ENCODE measurements at places on chromosomes 11 and 22.

GRCh38 chr11:104146421-104146820, 17.5 kb downstream of the PDGFD start:
- no peaks in the 10 kb centered on the region for H3K4me1 ChIP-seq
- no peak overlapping the region for H3K4me3 ChIP-seq
- DNase-seq: no peak
- no peaks in the 10 kb centered on the region for H3K36me3 ChIP-seq

GRCh38 chr11:86863476-86863875, 63.1 kb downstream of the PRSS23 start:
- no peaks in the 10 kb centered on the region for H3K36me3 ChIP-seq
- no peak overlapping the region for H3K4me3 ChIP-seq
- H3K4me1 ChIP-seq: no peaks in the 10 kb centered on the region
- no peak overlapping the region for H3K27ac ChIP-seq

- peaks cover 2% of the 10 kb centered on the region for H3K27me3 ChIP-seq
- H3K27ac ChIP-seq: no peak overlapping the region
- no peaks in the 10 kb centered on the region for H3K36me3 ChIP-seq
- no peaks in the 10 kb centered on the region for H3K4me1 ChIP-seq
- DNase-seq: peak; percentile 35
Observed at GRCh38 chr11:131672191-131672590, 301.8 kb downstream of the NTM start.

DNA sequence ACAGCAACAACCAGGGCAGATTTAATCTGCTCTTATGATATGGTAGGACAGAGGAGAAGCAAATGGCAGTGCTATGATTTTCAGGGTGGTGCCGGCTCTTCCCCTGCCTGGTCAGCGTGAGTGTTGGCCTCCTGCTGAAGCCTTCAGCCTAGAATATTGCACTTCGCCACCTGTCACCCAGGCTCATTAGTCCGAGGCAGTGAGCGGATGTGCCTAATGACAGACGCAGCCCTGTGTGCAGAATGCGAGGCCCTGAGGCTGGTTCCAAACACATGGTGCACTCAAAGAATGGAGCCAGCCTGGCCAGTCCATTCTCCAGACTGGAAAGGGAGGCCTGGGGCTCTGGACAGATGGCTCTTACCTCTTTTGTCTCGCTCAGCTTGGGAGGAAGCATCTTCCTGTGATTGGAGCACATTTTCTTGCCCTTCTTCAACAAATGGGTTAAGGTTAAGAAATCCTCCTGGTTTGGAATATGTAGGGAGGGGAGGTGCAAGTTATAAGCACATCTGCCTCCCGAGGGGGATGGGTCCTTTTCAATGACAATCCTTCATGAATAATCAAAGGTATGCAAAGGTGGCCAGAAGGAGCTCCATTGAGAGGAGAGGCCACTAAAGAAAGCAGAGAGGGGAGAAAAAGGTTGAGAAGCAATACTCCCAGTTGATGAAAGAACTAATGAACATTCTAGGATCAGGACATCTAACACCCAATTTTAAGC, 39.7 kb upstream of the GALNT18 start:
- H3K4me1 ChIP-seq: no peaks in the 10 kb centered on the region
- H3K36me3 ChIP-seq: no peaks in the 10 kb centered on the region
- no peak overlapping the region for H3K27ac ChIP-seq

DNA sequence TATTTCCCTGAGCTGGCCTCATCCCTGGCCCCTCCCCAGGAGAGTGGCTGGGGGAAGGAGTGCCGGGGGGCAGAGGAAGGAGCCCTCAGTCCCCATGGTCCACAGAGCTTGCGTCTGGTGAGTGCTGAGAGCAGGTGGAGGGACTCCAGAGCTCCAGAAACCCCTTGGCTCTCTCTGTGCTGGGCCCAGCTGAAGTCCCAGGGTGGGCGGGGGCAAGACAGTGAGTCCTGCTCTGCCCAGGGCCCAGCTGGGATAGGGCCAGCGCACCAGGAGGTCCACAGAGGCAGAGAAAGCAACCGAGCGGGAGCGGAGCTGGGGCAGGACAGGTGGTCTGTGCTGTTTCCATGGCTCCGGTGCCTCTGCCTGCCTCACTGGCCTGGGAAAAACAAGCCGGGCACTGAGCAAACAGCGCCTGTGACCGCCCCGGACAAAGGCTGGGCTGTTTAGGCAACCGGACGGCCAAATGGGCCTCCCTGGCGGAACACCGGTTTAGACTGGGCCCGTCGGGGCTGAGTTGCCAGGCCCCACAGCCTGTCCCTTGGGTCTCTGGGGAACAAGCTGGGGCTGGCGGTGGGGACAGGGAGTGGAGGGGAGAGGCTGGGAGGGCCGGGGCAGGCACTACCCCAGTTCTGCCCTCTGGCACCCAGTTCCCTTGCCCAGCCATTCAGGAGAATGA, 34.1 kb upstream of the WNT7B start:
- no peaks in the 10 kb centered on the region for H3K27me3 ChIP-seq
- DNase-seq: peak; percentile 27
- peaks cover 50% of the 10 kb centered on the region for H3K4me1 ChIP-seq

- peaks cover 24% of the 10 kb centered on the region for H3K36me3 ChIP-seq
- H3K4me1 ChIP-seq: no peaks in the 10 kb centered on the region
- no peaks in the 10 kb centered on the region for H3K27me3 ChIP-seq
- H3K27ac ChIP-seq: peak overlapping the region; percentile 3
Observed at GRCh38 chr11:125987066-125987641, 41.3 kb downstream of the VSIG10L2 start.

DNA sequence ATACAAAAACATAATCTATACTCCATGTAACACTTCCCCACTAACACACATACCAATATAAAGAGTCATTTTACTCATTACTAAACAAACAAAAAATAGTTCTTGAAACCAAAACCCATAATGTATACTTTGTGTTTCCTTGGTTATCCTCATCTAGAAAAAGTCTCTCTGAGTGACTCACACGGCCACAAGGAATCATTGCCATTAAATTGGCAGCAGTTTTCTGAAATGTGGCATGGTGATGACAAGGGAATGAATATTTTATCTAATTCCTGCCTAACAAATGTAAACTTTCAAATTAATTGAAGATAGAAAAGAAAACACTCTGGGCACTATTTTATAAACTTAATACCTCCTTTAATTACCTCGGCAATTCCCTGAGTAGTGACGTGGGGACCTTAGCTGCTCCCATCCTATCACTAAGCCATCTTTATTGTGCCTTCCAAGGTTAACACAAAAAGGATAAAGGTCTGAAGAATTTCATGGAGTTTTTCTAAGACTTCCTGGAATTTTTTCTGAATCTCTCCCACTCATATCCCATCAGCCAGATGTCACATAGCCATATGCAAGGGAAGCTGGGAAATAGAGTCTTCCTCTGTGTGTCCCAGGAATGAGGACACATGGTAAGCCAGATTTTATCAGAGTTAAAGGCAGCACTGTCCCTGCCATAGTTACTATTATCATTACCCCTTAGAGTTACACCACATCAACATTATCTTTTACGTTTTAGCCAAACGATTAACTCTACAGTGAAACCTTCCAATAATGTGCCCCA, 857.2 kb upstream of the TENM4 start:
- no peaks in the 10 kb centered on the region for H3K4me1 ChIP-seq
- no peak for DNase-seq
- H3K27me3 ChIP-seq: no peaks in the 10 kb centered on the region
- no peaks in the 10 kb centered on the region for H3K36me3 ChIP-seq

DNA sequence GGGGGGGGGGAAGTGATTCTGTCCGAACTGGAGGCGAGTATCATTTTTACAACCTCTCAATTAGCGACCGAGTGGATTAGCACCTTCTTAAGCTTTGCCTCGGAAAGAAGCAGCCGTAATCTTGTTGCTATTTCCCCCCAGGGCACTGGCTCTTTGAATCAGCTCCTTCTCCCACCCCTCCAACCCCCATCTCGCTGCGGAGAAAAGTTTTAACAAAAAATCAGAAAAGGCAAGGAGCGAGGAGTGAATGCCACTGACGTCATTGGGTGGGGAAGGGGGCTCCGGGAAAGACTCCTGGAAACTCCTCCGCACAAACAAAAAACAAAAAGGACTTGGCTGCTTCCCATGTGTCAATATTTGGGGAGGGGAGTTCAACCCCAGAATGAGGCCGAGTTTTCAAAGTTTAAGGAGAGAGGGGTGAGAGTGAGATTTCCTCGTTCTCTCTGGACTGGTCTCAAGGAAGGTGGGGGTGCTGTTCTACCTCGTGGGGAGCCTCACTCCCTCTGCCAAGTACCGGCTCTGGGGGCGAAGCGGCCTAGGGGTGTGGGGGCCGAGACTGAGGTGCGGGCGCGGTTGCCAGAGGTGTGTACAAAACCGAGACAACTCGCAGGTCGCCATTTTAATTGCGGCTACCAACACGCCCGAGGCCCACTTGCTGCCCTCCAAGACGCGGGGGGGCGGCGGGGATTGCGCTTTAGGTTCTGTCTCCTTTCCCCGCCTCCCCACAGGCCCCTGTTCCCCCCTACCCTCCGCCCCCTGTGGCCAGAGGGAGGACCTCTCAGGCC, 2.5 kb upstream of the PAX6 start:
- H3K4me1 ChIP-seq: peaks cover 89% of the 10 kb centered on the region
- H3K27ac ChIP-seq: no peak overlapping the region
- no peak for DNase-seq
- no peaks in the 10 kb centered on the region for H3K36me3 ChIP-seq
- peaks cover 98% of the 10 kb centered on the region for H3K27me3 ChIP-seq

DNA sequence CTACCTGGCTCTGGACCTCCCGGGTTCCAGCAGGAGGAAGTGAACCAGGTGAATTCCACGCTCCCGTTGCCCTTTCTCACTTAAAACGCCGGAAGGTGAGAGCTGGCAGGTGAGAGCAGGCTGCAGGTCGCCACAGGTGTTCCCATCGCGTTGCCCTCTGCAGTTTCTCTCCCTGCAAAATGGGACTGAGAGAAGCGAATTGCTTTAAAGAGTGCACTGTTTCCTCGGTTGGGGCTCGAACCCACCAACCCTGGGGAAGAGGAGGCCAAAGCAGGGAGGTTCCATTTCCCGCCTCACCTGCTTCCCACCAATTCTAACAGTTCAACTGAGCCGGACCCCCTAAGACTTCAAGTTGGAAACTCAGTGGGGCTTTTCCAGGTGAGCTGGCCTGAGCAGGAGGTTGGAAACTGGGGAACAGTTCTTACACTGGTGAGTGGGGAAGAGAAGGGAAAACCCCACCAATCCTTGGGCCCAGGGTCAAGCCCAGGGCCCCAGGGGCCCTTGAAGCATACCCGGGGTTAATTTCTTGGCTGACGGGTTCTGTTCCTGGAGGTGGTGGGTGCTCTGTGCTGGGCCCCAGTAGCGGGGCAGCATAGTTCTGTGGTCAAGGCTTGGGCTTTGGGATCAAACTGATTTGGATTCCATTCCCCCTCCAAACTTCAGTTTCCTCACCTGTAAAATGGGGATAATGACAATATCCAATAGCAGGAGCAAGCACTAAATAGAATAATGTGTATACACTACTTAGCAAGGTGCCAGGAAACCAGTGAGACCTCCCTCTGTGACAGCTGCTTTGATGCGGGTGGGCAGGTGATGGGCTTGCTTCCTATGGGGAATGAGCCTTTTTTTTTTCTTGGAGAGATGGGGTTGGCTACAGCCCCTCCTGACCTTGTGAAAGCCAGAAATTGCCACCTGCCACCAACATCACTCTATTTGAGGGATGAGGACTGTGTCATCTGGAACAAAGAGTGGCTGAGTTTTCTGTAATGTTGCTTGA, 788 bp downstream of the CD82 start:
- H3K27me3 ChIP-seq: no peaks in the 10 kb centered on the region
- no peak for DNase-seq
- no peaks in the 10 kb centered on the region for H3K36me3 ChIP-seq
- no peak overlapping the region for H3K27ac ChIP-seq
- H3K4me3 ChIP-seq: peak overlapping the region; percentile 55

DNA sequence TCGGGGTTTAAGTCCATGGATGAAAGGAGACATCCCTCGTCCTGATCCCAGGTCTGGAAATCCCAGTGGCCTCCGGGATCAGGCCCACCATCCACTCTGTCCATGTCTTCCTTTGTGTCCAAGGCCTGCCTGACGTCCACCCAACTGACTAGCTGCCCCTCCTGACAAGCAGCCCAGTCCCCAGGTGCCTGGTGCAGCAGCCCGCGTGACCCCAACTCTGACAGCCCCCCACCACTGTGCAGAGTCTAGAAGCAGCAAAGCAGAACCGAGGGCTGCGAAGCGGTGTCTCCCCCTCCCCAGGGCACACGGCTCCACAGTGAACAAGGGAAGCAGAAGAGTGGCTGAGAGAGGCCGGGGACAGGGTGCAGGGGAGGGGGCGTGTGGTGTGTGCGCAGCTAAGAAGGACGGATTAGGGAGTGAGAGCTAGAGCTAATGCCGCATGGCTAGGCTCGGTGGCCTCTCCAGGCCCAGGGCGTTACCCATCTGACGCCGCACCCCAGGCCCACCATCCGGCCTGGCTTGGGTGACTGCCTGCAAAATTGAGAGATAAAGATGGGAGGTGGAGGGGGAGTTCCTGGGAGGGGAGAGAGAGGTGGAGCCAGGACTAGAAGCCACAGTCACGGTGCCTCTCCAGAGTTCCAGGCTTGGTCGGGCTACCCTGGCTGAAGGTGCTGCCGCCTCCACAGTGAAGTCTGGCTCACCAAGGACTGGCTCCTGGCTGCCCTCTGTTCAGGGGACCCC, 16.6 kb upstream of the BAIAP2L2 start:
- peaks cover 8% of the 10 kb centered on the region for H3K4me1 ChIP-seq
- no peaks in the 10 kb centered on the region for H3K27me3 ChIP-seq
- H3K4me3 ChIP-seq: no peak overlapping the region
- no peak for DNase-seq
- no peak overlapping the region for H3K27ac ChIP-seq
- peaks cover 6% of the 10 kb centered on the region for H3K36me3 ChIP-seq

DNA sequence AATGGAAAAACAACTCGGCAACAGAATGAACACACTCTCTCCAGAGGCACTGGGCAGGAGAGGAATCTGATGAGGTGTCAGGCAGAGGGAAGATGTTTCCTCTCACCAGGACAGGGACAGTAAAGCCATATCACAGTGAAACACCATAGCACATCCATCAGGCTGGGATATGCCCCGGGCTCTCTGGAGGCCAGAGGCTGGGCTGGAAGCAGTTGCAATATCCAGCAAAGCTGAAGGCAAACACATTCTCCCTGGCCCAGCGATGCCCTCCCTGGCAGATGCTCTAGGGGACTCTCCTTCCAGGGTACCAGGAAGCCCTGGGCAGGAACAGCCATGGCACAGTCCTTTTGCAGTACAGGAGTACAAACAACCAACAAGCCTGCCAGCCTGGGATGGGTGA, 11.1 kb downstream of the RSPH14 start:
- no peaks in the 10 kb centered on the region for H3K36me3 ChIP-seq
- DNase-seq: no peak
- no peak overlapping the region for H3K27ac ChIP-seq

DNA sequence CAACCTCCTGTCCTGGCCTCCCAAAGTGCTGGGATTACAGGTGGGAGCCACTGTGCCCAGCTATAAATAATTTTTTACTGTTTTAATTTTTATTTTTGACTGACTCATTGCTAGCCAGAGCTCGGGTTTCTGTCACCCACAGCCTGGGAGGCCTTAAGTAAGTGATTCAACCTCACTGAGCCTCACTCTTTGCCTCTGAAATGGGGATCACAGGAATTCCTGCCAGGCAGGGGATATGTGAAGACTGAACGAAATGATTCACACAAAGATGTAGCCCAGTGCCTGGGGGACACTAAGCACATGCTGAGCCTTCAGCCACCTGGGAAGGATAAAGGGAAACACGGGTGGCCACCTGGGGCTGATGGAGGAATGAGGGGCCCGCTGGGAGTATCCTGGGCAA, 3.8 kb upstream of the LRRC74B start:
- no peak overlapping the region for H3K27ac ChIP-seq
- no peak overlapping the region for H3K4me3 ChIP-seq
- no peak for DNase-seq
- peaks cover 19% of the 10 kb centered on the region for H3K4me1 ChIP-seq

GRCh38 chr11:20113149-20113438, 47.2 kb downstream of the DBX1 start:
- H3K27ac ChIP-seq: peak overlapping the region; percentile 58
- no peak overlapping the region for H3K4me3 ChIP-seq
- H3K4me1 ChIP-seq: peaks cover 8% of the 10 kb centered on the region
- H3K36me3 ChIP-seq: no peaks in the 10 kb centered on the region
- H3K27me3 ChIP-seq: no peaks in the 10 kb centered on the region
